ENCODE measurements at places on chromosomes 11 and 22.

DNA sequence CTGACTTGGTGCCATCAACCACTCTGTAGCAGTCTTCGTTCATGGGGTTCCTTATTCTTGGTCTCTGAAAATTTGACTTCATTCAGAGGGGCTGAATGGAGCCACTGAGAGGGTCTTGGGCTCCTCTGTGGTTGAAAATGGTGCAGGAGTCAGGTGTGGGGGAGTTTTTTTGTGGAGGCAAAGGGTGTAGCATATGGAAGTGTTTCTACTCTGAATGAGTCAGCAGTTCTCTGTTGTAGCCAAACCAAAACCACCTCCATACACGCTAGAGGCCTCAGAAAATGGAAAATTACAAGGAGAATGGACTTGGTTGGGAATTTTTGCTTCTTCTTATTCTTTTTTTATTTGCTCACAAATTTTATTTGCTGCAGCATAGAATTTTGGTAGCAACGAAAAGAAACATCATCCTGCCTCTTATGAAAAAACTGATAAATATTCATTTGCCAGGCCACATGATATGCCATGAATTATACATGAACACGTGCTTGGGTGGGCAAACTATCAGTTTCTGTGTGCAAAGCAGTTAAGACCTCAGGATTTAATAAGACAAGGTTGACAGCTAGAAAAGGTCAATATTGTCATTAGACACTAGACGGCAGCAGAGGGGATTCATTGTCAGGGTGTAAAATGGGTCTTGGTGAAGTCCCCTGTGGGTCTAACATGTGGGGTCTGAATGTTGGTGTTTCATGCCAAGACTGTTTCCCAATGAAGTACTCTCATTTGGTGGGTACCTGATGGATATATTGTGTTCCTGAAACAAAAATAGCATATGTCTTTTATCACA, 111.7 kb downstream of the MYO18B start:
- DNase-seq = no peak

DNA sequence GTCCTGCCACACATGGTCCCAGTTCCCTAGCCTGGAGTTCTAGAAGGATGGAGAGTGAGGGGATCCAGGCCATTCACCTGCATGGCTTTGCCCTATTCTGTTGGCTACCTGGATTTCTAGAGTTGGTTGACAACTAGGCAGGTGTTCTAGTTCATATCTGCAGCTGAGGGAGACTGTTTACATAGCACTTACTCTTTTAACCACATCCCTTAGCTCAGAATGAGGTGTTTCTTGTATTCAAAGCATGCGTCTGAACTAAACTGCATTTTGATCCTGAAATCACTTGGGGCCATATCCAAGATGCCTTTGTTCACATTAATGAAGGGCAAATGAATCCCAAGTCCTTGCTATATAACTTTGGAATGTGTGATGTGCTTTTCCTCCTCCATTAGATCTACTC, 60.9 kb downstream of the SYT13 start:
- DNase-seq = no peak

GRCh38 chr11:9717719-9718118, 53.8 kb downstream of the SWAP70 start:
- DNase-seq = no peak

DNA sequence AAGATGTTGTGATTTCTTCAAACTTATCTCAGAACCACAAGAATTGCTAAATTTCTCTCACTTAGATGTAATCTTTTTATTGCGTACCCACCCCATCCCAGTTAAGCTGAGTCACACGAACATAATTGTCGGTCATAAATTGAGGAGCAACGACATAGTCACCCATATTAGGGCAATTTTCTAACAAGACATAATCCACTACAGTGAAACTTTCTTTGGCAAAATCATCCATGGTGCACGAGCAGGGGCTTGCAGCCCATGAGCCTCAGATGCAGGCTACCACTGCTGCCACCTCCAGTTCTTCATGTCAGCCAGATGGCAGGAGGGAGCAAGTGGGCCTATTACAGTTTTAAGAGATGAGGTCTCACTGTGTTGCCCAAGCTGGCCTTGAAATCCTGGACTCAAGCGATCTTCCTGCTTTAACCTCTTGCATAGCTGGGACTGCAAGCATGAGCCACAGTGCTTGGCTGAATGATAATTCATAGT, 70.3 kb upstream of the GRK2 start:
- no peak for DNase-seq

DNA sequence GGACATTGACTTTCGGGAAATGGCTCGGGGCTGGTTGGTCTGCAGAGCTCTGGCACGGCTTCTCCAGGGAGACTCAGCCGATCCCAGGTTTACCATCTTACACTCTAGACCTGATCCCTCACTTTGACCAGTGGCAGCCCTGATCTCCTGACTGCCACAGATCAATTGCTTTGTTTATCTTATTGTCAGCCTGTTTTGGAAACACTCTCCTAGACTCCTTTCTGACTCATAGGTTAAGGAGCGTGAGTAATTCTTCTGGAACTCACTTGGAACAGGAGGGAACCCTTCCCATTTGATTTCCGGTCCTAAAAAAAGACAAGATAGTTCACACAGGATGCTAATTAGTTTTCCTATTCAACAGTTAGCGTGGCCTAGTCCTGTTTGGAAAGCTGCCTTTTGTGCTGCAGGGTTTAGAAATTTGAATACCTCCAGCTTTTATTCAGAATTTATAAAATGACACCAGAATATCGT, 16.0 kb upstream of the BMAL1 start:
- DNase-seq = no peak

GRCh38 chr11:77441426-77441825, 32.5 kb downstream of the PAK1 start:
- DNase-seq = no peak

- peak; percentile 55 for DNase-seq
These were observed 3.7 kb upstream of the POLD4 start for GRCh38 chr11:67356864-67357561.

GRCh38 chr11:27239305-27239942, 123.6 kb downstream of the CCDC34 start:
- no peak for DNase-seq

DNA sequence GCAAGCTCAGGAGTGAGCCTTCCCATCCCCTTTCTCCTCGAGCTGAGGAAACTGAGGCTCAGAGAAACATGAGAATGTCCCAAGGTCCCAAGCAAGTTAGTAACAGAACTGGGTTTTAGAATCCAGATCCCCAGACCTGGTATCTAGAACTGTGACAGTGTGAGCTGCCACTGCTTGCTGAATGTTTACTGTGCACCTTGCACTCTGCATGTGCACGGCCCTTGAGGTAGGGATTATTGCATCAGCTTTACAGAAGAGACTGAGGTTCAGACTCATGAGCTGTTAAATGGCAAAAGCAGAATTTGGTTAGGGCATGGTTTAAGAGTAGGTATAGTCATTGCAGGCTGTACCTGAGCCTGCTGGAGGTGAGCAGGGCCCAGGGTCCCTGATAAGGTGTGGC, 3.8 kb upstream of the MPPED1 start:
- DNase-seq = no peak

DNA sequence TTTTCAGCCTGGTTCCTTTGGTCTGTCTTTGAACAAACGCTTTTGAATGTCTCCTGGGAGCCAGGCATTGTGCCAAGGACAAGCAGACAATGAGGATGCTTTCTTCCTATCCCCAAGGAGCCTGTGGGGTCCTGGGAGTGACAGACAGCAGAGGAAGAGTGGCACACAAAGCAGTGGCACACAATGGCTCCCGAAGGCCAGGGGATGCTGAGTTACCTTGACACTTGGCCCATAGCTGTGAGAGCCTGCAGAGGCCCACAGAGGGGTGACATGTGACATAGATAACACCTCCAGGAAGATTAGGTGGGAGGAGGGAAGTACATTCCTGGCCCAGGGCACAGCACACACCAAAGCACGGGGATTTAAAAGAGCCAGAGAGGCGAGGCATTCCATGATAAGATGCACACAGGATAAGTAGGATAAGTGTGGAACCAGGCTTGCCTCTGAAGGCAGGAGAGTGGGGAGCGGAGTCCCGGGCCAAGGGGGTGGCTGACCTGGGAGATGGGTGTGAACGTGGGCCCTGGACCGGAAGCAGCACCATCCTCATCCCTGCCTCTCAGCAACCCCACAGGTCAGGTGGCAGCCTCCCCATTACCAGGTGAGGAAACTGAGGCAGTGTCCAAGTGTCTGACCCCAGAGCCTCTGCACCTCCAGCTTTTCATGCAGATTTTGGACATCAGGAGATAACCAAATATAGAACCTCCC, 6.3 kb downstream of the UPB1 start:
- DNase-seq = no peak

- DNase-seq = no peak
These were observed 26.2 kb downstream of the OR2AG2 start for GRCh38 chr11:6745465-6746015.

DNA sequence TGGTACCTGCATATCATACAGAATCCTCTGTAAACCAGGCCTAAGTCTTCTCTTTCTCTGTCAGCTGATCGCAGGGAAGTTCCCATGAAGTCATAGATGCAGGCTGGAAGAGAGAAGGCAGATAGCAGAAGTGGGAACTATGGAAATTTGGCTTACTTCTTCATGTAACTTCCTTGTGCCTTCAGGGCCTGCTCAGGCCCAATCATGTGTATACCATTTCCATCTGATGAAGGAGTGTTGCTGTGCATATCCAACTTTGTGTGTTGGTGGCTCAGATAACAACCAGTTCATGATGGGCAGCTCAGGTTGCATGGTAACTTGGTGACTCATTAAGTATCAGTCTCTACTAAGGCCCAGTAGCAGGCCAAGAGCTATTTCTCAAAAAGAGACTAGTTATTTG, 53.1 kb upstream of the CEP295 start:
- DNase-seq = no peak

DNA sequence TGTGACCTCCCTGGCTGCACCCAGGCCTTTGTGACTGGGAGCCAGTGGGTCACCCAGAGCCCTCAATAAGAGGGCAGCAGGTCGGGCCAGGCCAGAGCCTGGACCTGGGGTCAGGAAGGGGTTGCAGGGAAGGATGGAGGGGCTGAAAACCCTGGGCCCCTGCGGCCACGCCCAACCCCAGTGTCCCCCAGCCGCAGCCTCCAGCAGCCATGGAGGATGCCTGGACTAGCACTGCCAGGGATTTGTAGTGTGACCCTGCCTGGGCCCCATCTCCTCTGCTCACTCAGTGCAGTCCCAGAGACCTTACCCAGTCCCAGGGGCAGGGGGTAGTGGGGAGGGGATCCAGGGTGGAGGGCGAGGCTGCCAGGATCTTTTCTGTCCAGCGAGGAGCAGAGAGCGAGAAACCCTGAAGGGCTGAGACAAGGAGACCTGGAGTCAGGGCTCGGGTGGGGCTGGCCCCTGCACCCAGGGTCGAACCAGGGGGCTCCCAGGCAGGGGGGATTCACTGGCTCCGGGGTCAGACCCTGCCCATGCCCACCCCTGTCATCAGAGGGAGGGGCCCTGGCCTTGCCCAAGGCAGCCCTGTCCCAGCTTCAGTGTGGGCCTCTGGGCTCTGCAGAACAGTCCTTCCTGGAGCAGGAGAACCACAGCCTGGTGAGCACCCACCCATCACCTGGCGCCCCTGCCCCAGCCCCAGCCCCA, 187.5 kb downstream of the IGLL1 start:
- no peak for DNase-seq

DNA sequence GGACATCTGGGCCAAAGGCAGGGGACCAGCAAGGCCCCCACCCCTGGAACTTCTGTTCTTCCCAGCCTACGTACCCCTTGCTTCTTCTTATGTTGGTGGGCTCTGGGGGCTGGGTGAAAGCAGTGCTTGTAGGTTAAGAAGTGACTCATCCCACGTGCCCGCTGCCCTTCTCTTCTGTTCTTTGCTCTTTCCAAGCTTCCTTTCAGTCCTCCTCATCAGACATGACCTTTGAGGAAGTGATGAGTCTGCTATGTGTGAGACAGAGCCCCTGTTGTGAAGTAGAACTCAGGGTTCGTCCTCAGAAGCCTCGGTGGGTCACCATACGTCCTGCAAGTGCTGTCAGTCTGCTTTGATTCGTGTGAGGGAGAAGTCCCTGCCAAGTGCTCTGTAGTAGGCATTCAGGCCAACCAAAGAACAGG, 12.7 kb downstream of the MED15 start:
- DNase-seq = no peak
